Chondrocyte (in vitro differentiated cells): ENCODE measurements at places on chromosomes 11 and 22.
A peak's percentile ranks its signal among the peaks of the same experiment; 100 is the strongest.

DNA sequence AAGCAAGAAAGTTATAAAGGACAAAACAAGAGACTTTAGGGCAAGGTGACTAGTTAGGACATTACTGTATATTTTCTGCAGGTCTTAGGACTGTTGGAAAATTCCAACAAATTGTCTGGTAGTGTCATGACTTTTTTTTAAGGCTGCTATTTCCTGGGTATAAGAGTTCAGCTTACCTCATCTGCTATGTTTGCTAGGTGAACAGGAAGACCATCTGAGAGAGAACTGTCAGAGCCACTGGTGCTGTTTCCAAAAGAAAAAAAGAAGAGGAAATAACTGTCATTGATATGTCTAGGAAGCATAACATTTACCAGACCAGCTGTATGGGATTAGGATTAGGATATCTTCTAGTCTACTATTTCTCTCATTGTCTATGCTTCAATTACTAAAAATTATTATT, 26.3 kb upstream of the MTCH2 start:
- DNase-seq: no peak

DNA sequence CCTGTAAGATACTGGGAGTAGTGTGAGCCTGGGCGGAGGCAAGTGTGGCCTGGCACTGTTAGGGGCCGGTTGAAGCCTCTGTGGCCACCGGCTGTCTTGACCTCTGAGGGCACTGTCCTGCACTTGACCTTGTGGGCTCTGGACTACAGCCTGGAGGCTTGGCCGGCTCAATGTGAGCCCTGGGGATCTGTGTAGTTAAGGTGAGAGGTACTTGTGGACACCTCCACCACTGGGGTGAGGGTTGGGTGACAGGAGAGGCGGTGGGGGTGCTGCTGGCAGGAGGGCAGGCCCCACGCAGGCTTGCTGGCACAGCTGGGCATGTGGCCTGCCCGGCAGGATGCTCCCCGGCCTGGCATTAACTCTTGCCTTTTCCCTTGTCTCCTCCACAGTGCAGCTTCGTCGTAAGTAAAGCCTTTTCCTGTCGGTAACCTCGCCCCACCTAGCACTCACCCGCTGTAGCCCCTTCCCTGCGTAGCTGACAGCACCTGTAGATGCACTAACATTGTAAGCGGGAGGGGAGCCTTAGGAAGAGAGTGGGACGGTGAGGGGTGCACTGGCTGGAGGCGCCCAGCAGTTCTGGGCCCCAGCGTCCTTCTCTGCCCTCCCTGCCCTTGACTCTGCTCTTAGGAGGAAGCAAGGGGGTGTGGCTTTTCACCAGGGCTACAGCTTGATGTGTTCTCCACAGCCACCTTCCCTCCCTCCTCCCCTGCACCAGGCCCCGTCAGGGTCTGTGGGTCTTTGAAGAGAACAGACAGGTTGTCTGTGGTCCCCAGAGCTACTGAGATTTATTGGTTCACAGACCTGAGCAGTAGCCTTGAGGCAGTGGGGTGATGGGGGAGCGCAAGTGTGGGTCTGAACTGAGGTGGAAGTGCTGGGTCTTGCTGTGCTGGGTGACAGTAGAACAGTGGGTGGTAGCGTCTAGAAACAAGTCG, 17.6 kb downstream of the INCENP start:
- peak; percentile 77 for DNase-seq

DNA sequence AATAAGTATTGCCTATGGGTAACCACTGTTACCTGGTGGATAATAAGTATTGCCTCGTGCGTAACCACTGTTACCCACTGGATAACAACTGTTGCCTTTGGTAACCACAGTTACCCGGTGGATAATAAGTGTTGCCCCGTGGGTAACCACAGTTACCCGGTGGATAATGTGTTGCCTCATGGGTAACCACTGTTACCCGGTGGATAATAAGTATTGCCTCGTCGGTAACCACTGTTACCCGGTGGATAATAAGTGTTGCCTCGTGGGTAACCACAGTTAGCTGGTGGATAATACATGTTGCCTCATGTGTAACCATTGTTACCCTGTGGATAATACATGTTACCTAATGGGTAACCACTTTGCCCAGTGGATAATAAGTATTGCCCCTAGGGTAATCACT, 9.8 kb upstream of the NXPE4 start:
- DNase-seq: no peak

- no peak for DNase-seq
Measured at GRCh38 chr11:103929170-103929903, 107.1 kb upstream of the DDI1 start.

DNA sequence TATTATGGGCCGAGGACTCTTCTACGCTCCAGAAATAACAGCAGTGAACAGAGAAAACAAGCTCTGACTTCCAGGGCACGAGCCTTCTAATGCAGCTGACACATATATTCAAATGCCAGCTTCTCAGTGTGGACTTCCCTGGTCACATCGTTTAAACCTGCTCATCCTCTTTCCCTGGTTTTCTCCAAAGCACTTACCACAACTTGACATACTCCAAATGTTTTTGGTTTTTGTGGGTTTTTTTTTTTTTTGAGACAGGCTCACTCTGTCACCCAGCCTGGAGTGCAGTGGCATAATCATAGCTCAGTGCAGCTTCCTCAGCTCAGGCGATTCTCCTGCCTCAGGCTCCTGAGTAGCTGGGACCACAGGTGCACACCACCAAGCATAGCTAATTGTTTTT, 105.5 kb downstream of the MICAL3 start:
- DNase-seq: no peak

GRCh38 chr11:30938810-30939209, 352.7 kb upstream of the MPPED2 start:
- no peak for DNase-seq

DNA sequence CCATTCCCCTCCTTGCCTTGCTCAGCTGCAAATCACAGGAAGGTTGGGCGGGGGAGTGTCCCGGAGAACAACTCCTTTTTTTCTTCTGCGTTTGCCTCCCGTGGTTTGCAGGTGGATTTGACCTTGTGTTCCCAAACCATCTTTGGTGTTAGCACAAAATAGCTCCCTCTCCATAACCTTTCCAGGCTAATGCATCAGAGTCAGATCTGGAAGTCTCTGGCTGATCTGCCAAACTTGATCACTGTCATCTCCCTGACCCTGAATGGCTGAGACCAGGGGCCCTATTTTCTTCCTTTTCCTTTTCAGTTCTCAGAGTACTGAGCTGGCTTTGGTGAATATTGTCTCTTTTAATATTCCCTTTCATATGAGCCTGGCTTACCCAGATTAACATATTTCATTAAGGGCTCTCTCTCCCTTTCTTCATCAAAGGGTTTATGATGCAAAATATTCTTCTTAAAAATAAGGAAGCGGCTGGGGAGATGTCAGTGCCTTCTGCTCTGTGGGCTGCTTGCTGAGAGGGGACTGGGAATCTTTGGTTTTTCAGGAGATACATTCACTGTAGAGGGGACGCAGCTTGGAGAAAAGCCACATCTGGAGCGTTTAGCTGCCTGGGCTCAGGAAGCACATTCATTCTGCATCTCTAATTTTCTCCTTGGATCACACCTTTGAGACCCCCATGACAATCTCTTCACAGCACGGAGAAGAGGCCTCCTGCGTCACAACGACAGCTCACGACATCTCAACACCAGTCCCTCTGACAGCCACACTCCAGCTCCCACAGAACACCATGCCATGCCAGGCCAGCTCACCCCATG, 148.3 kb downstream of the CEP164 start:
- no peak for DNase-seq

GRCh38 chr22:37290737-37291136, 8.4 kb downstream of the CYTH4 start:
- DNase-seq: no peak

DNA sequence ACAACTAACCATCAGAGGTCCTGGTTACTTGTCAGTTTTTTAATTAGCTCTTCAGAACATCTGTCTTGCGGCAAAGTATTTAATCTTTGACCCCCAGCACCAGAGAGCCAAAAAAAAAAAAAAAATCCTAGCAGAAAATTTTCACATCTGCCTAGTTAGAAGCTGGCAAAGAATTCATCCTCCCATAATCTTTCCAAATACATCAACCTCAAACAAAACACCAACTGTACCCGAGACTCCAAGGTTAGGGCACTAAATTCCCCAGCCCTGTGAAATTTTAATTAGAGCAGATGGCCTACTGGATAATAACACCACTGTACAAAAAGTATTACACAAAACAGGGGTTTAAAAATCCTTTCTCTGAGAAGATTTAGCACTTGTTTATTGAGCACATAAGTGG, 55.7 kb downstream of the RAB38 start:
- no peak for DNase-seq

DNA sequence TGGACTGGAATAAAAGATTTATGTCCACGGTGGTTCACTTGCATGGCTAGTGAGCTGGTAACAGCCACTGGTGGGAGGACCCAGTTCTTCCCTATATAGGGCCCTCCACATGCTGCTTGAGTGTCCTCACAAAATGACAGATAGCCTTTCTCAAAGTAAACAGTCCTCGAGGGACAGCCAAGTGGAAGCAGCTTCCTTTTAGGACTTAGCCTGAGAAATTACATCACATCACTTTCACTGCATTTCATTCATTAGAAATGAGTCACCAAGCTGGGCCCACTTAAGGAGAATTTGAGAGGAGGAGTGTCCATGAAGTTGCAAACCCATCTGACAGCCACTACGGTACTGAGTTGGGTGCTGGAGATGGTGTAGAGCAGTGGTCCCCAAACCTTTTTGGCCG, 7.0 kb downstream of the ISX start:
- DNase-seq: no peak

- DNase-seq: no peak
Measured at GRCh38 chr11:97118614-97119200, 728.9 kb downstream of the JRKL start.

GRCh38 chr11:128053981-128054931, 533.1 kb downstream of the ETS1 start:
- no peak for DNase-seq

GRCh38 chr11:19252394-19253152, 11.8 kb upstream of the E2F8 start:
- no peak for DNase-seq

DNA sequence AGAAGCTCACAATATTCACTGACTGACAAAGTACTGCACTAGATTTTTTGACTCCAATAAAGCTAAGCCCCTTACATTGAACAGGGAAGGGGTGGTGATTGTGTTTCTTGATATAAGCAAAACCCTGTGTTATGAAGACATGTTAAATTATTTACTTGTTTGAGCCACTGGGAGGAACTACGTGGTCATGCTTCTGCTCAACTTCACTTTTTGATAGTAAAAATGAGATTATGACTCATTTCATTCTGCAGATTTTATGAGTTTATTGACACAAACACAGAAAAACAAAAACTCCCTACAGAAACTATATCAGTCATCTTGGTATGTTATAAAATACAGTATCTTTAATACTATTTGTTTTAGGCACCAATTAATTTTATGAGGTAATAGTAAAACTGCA, 124.7 kb downstream of the CADM1 start:
- DNase-seq: no peak

DNA sequence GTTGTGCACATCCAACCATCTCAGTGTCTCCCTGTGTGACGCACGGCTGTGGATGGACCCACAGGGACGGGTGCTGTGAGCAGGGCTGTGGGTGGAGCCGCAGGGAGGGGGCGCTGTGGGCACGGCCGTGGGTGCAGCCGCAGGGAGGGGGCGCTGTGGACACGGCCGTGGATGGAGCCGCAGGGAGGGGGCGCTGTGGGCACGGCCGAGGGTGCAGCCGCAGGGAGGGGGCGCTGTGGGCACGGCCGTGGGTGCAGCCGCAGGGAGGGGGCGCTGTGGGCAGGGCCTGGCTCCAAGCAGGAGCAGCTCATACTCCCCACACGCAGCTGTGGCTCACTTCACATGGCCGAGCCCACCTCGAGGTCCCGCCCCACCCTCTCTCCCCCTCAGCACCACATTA, 6.0 kb upstream of the MAPK11 start:
- DNase-seq: no peak

DNA sequence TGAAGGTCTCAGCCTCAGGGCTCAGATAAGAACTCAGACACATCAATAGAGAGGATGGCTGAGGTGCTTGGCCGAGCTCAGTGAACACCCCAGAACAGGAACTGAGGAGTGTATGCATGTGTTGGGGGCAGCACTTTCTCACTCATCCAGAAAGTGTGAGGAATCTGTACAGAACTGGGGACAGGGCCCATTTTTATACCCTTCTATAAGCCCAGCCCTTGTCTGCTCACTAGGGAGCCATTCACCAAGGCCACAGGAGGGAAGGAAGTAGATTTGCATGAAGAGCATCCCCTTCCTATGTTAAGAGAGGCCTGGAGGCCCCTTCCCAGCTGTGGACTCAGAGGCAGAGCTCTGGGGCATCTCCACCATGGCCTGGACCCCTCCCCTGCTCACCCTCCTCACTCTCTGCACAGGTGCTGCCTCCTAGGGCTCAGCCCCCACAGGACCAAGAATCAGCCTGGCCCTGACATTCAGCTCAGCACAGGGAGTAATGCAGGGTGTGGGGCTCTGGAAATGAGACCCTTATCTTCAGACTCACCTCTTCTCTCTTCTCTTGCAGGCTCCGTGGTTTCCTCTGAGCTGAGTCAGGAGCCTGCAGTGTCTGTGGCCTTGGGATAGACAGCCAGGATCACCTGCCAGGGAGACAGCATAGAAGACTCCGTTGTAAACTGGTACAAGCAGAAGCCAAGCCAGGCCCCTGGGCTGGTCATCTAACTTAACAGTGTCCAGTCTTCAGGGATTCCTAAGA, 39.9 kb upstream of the GGTLC2 start:
- no peak for DNase-seq

DNA sequence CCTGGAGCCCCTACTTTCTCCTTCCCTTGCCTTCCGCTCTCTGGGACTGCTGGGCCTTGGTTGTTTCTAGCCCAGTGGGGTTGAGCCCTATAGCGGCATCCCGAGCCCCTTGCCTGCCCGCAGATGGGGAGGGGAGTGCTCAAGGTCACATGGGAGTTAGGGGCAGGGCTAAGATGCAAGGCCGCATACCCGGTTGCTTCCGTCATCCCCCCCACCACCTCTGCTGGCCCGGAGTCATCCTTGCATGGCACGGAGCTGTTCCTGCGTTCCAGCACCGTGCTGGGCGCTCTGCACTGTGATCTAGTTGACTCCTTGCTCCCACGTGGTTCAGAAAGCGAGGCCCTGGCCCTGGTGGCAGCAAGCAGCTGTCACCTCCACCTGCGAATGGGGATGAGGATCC, 18.0 kb downstream of the FLRT1 start:
- no peak for DNase-seq

GRCh38 chr11:66970371-66970806, 4.7 kb upstream of the C11orf86 start:
- no peak for DNase-seq

GRCh38 chr22:36199001-36199551, 2.5 kb downstream of the APOL4 start:
- no peak for DNase-seq

DNA sequence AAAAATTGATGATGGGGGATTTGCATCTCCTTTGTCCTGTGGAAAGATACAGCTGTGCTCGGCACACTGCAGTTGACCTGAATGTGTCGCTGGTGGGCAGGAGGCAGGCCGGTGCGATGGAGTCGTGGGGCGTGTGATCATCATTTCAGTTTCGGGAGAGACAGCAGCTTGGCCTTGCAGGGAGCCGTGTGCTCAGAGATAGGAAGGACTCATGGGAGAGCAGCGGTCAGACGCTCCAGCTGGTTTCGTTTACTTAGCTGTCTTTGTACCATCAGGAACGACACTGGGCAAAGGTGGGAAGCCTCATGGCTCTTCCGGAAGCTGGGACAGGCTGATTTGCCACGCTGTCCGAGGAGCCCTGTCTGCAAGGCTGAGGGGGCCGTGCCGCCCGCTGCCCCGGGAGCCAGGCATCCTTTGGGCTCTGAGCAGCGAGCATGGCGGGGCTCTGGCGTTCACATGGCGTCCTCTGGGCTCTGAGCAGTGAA, 32.7 kb downstream of the GRAMD4 start:
- no peak for DNase-seq
